ENCODE measurements at places on chromosomes 3 and 15. TPM values are rescaled to one million over a fixed set of nuclear protein-coding genes. Genes with fewer than 3 reads are reported as not detected.

SLC24A5 gene
- total RNA-seq = not detected

DNA sequence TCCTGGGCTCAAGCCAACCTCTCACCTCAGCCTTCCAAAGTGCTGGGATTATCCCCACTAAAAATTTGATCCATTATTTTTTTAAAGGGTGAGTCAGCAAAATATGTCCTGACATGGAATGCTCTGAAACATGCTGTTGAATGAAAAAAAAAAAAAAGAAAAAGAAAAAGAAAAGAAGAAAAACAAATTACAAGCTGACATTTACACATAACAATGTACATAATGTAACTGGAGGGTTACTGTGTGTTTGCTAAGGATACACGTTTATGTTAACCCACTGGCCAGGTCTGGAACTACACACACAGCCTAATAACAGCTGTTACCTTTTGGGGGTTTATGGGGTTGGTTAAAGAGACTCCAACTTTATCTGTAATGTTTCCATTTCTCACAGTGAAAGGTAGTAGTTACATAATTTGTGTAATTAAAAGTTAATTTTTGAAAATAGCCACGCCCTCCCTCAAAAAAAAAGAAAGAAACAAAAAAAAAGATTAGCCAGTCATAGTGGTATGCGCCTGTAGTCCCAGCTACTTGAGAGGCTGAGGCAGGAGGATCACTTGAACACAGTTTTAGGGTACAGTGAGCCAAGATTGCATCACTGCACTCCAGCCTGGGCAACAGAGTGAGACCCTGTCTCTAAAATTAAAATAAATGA lies 3.1 kb upstream of the MESP2 start:
- peaks cover 2% of the 10 kb centered on the region for H3K4me1 ChIP-seq
- no peak overlapping the region for H3K4me3 ChIP-seq
- H3K27me3 ChIP-seq = no peaks in the 10 kb centered on the region
- H3K27ac ChIP-seq = no peak overlapping the region

TMEM108 gene
- total RNA-seq = not detected

DOCK3 gene
- 0.07 TPM for total RNA-seq

NAALADL2 gene
- not detected for total RNA-seq

- no peak within 1 kb of the TSS for H3K27ac ChIP-seq
Observed at GRCh38 chr3:9769426-9770275, at the start of gene CAMK1. CAMK1 (minus strand) TSS chr3:9769947; CDS start chr3:9767749, 2,198 bp downstream.

SOX2 gene
- not detected for total RNA-seq

SLC2A2 gene
- not detected for total RNA-seq

GRCh38 chr3:136728473-136728872 lies 23.7 kb downstream of the STAG1 start:
- H3K36me3 ChIP-seq = peaks cover 1% of the 10 kb centered on the region
- no peaks in the 10 kb centered on the region for H3K27me3 ChIP-seq
- peaks cover 77% of the 10 kb centered on the region for H3K4me1 ChIP-seq
- H3K27ac ChIP-seq = no peak overlapping the region
- H3K4me3 ChIP-seq = no peak overlapping the region
- DNase-seq = no peak

DNA sequence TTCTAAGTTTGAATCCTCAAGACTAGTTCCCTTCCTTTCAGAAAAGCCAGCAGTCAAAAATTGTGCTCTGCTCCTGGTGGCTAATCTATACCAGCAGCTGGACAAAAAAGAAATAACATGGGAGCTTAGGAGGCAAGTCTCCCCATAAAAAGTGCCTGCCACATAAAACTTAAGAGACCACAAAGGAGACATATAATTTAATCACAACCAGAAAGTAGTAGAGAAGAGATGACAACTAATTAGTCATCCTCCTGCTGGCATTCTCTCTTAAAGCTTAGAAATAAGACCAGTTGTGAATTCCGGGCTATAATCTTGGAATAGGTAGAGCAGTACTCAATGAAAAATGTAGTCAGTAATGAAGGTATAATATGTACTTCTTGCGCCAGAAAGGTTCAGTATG lies 20.2 kb upstream of the IMPG2 start:
- peaks cover 73% of the 10 kb centered on the region for H3K36me3 ChIP-seq
- no peaks in the 10 kb centered on the region for H3K4me1 ChIP-seq
- H3K27me3 ChIP-seq = no peaks in the 10 kb centered on the region
- no peak overlapping the region for H3K4me3 ChIP-seq

ACTRT3 gene
- total RNA-seq = 0.49 TPM

- H3K27ac ChIP-seq = no peak overlapping the region
- peaks cover 7% of the 10 kb centered on the region for H3K4me1 ChIP-seq
- H3K4me3 ChIP-seq = no peak overlapping the region
Observed at GRCh38 chr3:120111898-120112297, 17.7 kb upstream of the GSK3B start.

CGNL1 gene
- total RNA-seq = 0.11 TPM

DNA sequence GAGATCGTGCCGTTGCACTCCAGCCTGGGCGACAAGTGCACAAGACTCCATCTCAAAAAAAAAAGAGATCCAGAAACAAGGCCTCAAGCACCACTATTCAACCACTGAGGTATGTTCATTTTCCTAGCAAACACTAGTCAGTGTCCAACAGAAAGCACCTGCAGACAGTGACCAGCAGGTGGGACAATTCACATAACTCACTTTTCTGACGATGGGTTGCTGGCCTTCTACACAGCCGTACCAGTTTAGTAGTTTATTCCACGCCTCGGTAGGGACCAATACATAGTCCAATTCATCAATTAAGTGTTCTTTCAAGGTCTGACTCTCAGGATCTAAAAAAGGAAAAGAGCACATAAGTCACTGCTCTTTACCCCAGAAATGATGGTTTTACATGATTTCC lies 12.4 kb downstream of the USP4 start:
- H3K4me3 ChIP-seq = no peak overlapping the region
- H3K4me1 ChIP-seq = no peaks in the 10 kb centered on the region
- H3K36me3 ChIP-seq = peaks cover 83% of the 10 kb centered on the region
- no peaks in the 10 kb centered on the region for H3K27me3 ChIP-seq

- peaks cover 13% of the 10 kb centered on the region for H3K27me3 ChIP-seq
- H3K27ac ChIP-seq = no peak overlapping the region
- no peak overlapping the region for H3K4me3 ChIP-seq
- no peaks in the 10 kb centered on the region for H3K36me3 ChIP-seq
Observed at GRCh38 chr3:45211466-45212094, 14.5 kb downstream of the TMEM158 start.

- no peak for DNase-seq
- no peak overlapping the region for H3K27ac ChIP-seq
- H3K4me3 ChIP-seq = no peak overlapping the region
- peaks cover 14% of the 10 kb centered on the region for H3K27me3 ChIP-seq
- no peaks in the 10 kb centered on the region for H3K4me1 ChIP-seq
Observed at GRCh38 chr3:38094999-38095398, 41.9 kb downstream of the ACAA1 start.

- H3K4me1 ChIP-seq = no peaks in the 10 kb centered on the region
- no peak overlapping the region for H3K4me3 ChIP-seq
- H3K27ac ChIP-seq = no peak overlapping the region
- no peak for DNase-seq
Observed at GRCh38 chr3:59313365-59313764, 263.5 kb upstream of the CFAP20DC start.

GRCh38 chr3:142615171-142615570 lies 19.0 kb downstream of the PLS1 start:
- H3K36me3 ChIP-seq = no peaks in the 10 kb centered on the region
- H3K27me3 ChIP-seq = no peaks in the 10 kb centered on the region
- no peak for DNase-seq
- no peak overlapping the region for H3K4me3 ChIP-seq
- H3K4me1 ChIP-seq = no peaks in the 10 kb centered on the region
